ENCODE measurements at places on chromosomes 12 and 14. TPM values are rescaled to one million over a fixed set of nuclear protein-coding genes. Genes with fewer than 3 reads are reported as not detected.

DNA sequence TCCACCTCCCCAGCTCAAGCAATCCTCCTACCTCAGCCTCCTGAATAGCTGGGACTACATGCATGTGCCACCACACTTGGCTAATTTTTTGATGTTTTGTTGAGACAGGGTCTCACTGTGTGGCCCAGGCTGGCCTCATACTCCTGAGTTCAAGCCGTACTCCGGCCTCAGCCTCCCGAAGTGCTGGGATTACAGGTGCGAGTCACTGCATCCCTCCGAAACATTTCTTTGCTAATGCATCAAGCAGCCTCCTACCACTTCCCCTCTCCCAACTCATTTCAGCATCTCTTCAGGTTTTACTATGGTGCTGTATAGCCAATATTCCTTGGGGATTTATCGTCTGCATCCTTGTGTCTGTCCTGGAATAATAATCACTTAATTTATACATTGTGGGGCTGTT lies 2.3 kb upstream of the SLC22A17 start:
- DNase-seq = no peak
- H3K27me3 ChIP-seq = no peaks in the 10 kb centered on the region
- H3K27ac ChIP-seq = no peak overlapping the region
- no peak overlapping the region for H3K4me3 ChIP-seq
- no peaks in the 10 kb centered on the region for H3K36me3 ChIP-seq
- no peaks in the 10 kb centered on the region for H3K4me1 ChIP-seq

DNA sequence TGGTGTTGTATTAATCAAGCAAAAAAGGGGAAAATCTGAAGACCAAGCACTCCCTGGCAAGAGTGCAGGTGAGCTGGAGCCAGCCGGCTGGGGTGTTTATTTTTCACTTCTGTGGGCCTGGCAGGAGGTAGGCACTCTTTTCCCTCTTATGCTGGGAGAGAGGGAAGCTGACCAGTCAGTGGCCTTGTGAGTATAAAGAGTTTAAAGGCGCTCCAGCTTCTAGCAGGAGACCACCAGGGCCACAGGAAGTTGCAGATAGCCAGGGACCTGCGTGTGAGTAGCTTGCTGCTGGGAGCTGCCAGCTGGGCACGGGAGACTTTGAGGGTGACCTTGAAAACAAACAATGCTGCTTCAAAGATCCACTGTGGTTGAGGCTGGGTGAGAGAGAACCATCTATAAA lies 217.4 kb upstream of the PWP1 start:
- H3K4me3 ChIP-seq = no peak overlapping the region
- no peak for DNase-seq
- no peaks in the 10 kb centered on the region for H3K27me3 ChIP-seq
- no peak overlapping the region for H3K27ac ChIP-seq
- H3K4me1 ChIP-seq = no peaks in the 10 kb centered on the region

DNA sequence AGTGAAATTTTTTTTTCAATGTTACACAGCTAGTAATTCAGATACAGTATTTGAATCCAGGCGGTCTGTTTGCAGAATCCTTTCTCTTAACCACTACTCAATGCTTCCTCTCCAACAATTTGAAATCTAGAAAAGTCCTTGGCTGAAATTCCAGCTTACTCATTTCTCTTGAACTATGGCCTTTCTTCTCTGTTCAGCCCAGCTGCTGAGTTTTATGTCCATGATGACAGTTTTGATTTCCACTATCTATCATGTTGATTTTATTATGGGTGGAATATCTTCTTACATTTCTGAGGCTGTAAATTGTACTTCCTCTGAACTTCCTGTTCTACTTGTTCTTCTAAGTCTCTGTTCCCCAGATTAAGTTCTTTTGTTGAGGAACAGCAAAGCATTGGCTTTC lies 315.3 kb downstream of the DIO2 start:
- no peak overlapping the region for H3K4me3 ChIP-seq
- H3K27me3 ChIP-seq = no peaks in the 10 kb centered on the region
- H3K27ac ChIP-seq = no peak overlapping the region
- no peaks in the 10 kb centered on the region for H3K4me1 ChIP-seq
- H3K36me3 ChIP-seq = no peaks in the 10 kb centered on the region

DNA sequence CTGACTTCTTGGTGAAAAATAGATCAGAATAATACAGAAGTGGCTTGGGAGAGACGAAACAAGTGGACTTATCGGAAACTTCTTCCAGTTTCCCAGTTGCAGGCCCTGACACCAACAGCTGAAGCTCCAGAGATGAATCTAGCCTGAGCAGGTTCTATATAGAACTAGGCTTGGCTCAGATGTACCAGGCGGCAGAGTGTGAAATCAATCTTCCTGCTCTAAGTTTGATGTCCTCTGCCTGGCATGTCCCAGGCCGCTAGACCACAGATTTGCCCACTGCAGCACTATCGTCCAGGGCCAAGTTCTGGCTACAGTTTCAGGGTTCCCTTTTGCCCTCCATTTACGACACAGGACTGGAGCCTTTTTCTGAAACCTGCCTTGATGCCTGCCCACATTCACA lies 91.3 kb upstream of the PLEKHA5 start:
- DNase-seq = no peak
- no peak overlapping the region for H3K27ac ChIP-seq
- H3K27me3 ChIP-seq = no peaks in the 10 kb centered on the region
- H3K4me1 ChIP-seq = no peaks in the 10 kb centered on the region

AQP6 gene
- total RNA-seq = not detected

- no peaks in the 10 kb centered on the region for H3K27me3 ChIP-seq
- H3K27ac ChIP-seq = no peak overlapping the region
- no peaks in the 10 kb centered on the region for H3K4me1 ChIP-seq
- H3K4me3 ChIP-seq = no peak overlapping the region
These were observed 163.7 kb upstream of the RPH3A start for GRCh38 chr12:112627851-112628250.

GRCh38 chr12:67141296-67142018 lies 127.7 kb upstream of the CAND1 start:
- no peaks in the 10 kb centered on the region for H3K27me3 ChIP-seq
- no peak for DNase-seq
- no peak overlapping the region for H3K27ac ChIP-seq

DNA sequence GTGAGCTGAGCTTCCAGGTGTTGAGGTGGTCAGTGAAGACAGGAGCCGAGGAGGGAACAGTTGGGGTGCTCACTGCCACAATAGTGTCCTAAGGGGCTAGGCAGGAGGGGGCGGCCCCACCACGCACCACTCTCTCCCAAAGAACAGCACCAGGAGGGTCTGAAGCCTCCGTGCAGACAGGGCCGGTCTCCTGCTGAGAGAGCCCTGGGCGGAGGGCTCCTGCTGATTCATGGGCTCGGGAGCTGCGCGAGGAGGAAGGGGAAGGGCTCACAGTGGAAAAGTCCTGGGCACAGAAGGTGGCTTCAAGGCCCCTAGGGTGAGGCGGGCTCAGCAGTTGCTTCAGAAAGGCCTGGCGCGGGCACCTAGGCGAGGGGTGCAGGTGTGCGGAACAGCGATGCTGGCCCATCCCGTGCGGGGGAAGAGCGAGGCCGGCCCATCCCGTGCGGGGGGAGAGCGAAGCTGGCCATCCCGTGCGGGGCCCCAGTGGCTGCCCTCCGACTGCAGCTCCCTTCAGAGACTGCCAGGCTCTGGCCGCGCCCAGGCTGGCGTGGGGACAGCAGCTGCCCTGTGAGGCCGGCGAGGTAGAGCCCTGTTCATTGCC lies 176.7 kb downstream of the ADGRD1 start:
- H3K27ac ChIP-seq = no peak overlapping the region
- no peaks in the 10 kb centered on the region for H3K27me3 ChIP-seq
- H3K36me3 ChIP-seq = no peaks in the 10 kb centered on the region
- no peak for DNase-seq

GRCh38 chr12:39138268-39138667 lies 232.9 kb upstream of the CPNE8 start:
- H3K27ac ChIP-seq = no peak overlapping the region
- H3K36me3 ChIP-seq = no peaks in the 10 kb centered on the region
- H3K4me1 ChIP-seq = no peaks in the 10 kb centered on the region
- no peaks in the 10 kb centered on the region for H3K27me3 ChIP-seq

GRCh38 chr14:96925422-96925821 lies 128.2 kb downstream of the VRK1 start:
- H3K4me1 ChIP-seq = no peaks in the 10 kb centered on the region
- H3K36me3 ChIP-seq = no peaks in the 10 kb centered on the region
- no peak overlapping the region for H3K4me3 ChIP-seq
- no peaks in the 10 kb centered on the region for H3K27me3 ChIP-seq
- H3K27ac ChIP-seq = no peak overlapping the region

NELL2 gene
- total RNA-seq = not detected

DNA sequence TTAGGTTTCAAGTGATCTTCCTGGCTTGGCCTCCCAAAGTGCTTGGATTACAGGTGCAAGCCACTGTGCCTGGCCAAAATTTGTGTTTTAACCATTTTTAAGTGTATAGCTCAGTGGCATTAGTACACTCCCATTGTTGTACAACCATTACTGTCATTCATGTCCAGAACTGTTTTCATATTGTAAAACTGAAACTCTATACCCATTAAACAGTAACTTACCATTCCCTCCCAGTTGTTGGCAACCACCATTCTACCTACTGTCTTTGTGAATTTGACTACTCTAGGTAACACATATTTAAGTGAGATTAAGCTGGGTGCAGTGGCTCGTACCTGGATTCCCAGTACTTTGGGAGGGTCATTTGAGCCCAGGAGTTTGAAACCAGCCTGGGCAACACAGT lies 67.3 kb upstream of the KCNH3 start:
- H3K27ac ChIP-seq = no peak overlapping the region
- no peak overlapping the region for H3K4me3 ChIP-seq
- H3K4me1 ChIP-seq = no peaks in the 10 kb centered on the region
- no peaks in the 10 kb centered on the region for H3K27me3 ChIP-seq
- no peak for DNase-seq
- H3K36me3 ChIP-seq = no peaks in the 10 kb centered on the region

GRCh38 chr14:55370883-55371455 lies 40.7 kb downstream of the ATG14 start:
- H3K27ac ChIP-seq = no peak overlapping the region
- no peaks in the 10 kb centered on the region for H3K36me3 ChIP-seq
- no peak overlapping the region for H3K4me3 ChIP-seq
- H3K27me3 ChIP-seq = no peaks in the 10 kb centered on the region

- peaks cover 18% of the 10 kb centered on the region for H3K4me1 ChIP-seq
- H3K36me3 ChIP-seq = no peaks in the 10 kb centered on the region
- DNase-seq = no peak
- no peak overlapping the region for H3K4me3 ChIP-seq
- H3K27me3 ChIP-seq = no peaks in the 10 kb centered on the region
- H3K27ac ChIP-seq = peak overlapping the region; percentile 76
These were observed 72.3 kb downstream of the SRGAP1 start for GRCh38 chr12:63916561-63917476.

- H3K36me3 ChIP-seq = no peaks in the 10 kb centered on the region
- no peak for DNase-seq
These were observed 99.1 kb upstream of the DYNC1H1 start for GRCh38 chr14:101865288-101865687.

- no peak for DNase-seq
- H3K4me3 ChIP-seq = no peak overlapping the region
- no peak overlapping the region for H3K27ac ChIP-seq
- H3K36me3 ChIP-seq = peaks cover 4% of the 10 kb centered on the region
- no peaks in the 10 kb centered on the region for H3K4me1 ChIP-seq
- H3K27me3 ChIP-seq = no peaks in the 10 kb centered on the region
These were observed 215.0 kb downstream of the BMP4 start for GRCh38 chr14:53741479-53742232.

TTC9 gene
- 0.18 TPM for total RNA-seq

All from uterus (tissue), 4 donors.